ENCODE measurements at places on chromosomes 2 and 18. TPM values are rescaled to one million over a fixed set of nuclear protein-coding genes. Genes with fewer than 3 reads are reported as not detected.

Gene ABCG5
- total RNA-seq: not detected

Gene BUB1
- total RNA-seq: 26.9 TPM

Gene ITGB6
- total RNA-seq: 0.60 TPM

Gene KLHL30
- total RNA-seq: under 0.01 TPM

Gene TMEM131
- 82.5 TPM for total RNA-seq

Gene SH3RF3
- 3.4 TPM for total RNA-seq

Gene MC5R
- not detected for total RNA-seq

Gene IL1R2
- not detected for total RNA-seq

Gene RAMP1
- 0.23 TPM for total RNA-seq

Gene G6PC2
- total RNA-seq: not detected

Gene TNFAIP6
- total RNA-seq: 41.6 TPM

Gene LRP2
- not detected for total RNA-seq

Gene SERPINB4
- total RNA-seq: 0.09 TPM

Gene SCN9A
- total RNA-seq: 57.8 TPM

Gene C1QL2
- not detected for total RNA-seq

Gene SERPINB12
- not detected for total RNA-seq

Gene SRD5A2
- total RNA-seq: not detected

Gene RANBP2
- 87.6 TPM for total RNA-seq
